ENCODE measurements at places on chromosomes 3 and 15.

DNA sequence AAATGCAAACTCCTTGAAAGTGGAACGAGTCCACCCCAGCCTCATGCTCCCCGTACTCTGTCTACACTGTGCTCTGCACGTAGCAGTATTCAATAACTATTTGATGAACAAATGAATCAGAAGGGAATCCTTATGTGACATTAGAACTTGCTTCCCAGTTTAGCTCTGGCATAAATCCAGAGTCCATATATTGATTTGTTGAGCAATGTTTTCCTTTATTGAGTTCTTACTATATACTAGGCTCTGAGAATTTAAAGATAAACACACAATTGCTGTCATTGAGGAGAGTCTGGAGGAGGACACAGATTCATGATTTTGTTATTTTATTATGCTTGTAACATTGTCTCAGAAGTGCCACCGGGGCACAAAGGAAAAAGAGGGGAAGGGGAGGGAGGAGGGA is 71.1 kb upstream of the GATM start:
- DNase-seq: no peak

GRCh38 chr3:72343078-72343477 is 505.2 kb downstream of the SHQ1 start:
- peak; percentile 39 for DNase-seq

GRCh38 chr3:128549283-128550112 is 56.5 kb upstream of the GATA2 start:
- peak; percentile 76 for DNase-seq

DNA sequence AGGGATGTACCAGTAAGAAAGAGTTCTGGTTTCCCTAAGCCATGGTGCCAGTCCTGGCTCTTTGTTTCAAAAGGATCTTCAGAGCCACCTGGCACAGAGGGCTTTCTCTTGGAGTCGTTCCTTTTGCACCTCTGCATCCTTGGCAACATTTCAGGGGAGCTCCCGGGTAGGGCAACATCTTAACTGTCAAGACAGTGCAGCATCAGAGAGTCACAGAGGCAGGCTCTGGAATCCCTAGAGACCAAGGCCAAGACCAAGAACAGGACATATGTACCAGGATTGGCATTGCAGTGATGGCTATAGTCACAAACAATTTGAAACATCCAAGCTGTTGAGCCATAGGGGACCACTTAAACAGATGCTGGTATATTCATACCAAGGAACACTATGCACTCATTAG is 129.4 kb upstream of the ADPGK start:
- DNase-seq: no peak

- no peak for DNase-seq
These were observed 53.3 kb downstream of the ST6GAL1 start for GRCh38 chr3:186983659-186984058.

DNA sequence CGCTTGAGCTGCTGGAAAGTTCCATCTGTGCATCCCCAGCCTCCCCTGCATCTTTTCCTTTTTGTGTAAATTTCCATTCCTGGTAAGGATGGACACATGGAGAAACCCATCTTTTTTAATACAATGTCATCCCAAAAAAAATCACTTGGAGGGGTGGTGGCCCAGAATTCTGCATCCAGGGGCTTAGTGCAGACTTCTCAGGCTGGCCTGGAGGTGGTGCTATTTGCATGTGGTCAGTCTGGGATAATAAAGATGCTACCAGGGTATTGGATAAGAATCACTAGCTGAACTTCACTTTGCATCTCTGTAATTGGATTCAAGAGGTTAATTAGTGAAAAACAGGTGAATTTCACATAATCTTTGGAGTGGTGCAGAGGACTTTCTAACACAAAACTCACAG is 1.8 kb upstream of the ZSCAN2 start:
- peak; percentile 70 for DNase-seq

- DNase-seq: no peak
These were observed 9.0 kb upstream of the SMAD6 start for GRCh38 chr15:66692808-66693596.

- no peak for DNase-seq
These were observed 49.4 kb upstream of the HES1 start for GRCh38 chr3:194086388-194087075.

GRCh38 chr15:52714968-52715367 is 35.8 kb upstream of the ATOSA start:
- no peak for DNase-seq

All from GM03348 (cell line).